GM12891 (cell line): ENCODE measurements at places on chromosomes 11 and 22.

- DNase-seq: no peak
These were observed 57.4 kb upstream of the BID start for GRCh38 chr22:17831501-17832251.

DNA sequence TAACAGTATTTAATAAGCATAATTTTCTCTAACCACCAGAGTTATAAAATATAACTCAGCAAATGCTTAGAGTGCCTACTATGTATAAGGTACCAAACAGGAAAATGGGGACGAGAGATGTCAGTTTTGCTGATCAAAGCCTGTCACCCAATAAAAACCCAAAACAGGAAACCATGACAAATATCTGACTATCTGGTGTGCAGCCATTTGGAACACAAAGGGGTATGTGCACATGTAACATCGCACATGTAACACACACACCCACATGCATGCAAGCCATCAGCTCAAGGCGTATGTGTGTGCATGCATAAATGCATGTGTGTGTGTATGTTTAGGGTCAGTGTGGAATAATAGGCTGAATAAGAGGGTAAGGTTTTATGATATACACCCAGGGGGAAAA lies 64.2 kb downstream of the PRR5L start:
- no peak for DNase-seq

DNA sequence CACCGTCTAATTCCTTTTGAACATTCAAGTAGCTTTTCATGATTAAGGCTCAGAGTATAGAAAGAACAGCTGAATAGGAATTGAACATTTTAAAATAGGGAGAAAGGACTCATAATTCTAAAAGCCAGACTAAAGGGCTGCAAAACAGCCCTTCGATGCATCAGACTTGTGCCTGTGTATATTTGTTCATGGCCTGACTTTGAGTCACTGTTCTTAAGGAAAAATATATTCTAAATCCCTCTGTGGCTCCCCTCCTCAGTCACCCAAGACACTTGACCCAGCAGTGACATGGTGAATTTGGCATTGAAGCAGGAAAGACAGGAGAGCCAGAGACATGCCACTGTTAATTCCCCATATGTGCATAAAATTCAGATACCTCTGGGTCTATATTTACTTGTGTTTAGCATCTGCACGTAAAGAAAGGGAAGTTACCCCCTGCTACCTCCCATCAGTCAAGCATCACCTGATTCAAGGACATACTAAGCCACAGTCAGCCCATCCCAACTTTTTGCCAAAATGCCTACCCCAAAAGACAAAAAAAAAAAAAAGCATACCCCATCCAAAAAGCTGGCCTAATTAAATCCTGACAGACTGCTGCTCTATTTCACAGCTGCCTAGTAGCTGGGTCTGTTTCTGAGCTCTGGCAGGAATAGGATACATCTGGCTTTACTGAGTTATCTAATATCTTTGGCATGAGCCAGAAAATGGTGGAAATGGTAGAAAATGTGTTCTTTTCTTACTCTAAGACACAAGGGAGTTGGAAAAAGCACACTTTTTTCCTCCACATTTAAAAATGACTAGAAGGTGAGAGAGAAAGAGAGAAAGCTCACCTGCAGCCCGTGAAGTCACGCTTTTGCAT lies 93.5 kb downstream of the COMMD9 start:
- no peak for DNase-seq

DNA sequence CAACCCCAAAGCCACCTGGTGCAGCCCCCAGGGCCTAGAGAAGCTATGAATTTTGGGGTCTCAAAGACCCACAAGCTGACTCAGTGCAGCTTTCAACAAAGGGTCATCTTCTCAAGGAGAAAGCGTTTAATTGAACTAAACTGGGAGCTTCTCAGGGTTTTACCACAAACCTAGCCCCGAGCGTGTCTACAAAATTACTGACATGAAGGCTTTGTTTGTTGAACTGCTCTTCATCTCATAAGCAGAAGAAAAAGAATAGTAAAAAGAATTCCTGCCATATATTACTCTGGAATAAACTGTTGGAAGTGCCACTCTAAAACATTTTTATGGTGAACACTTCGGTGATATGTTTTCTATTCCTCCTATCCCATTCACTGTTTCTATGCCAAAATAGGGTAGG lies 50.8 kb upstream of the INCENP start:
- DNase-seq: no peak

- no peak for DNase-seq
These were observed 67.1 kb downstream of the MYEOV start for GRCh38 chr11:69361048-69361447.

- DNase-seq: no peak
These were observed 2.0 kb upstream of the NRXN2 start for GRCh38 chr11:64724863-64725532.

GRCh38 chr22:49140911-49141665 lies 686.6 kb downstream of the BRD1 start:
- DNase-seq: no peak

DNA sequence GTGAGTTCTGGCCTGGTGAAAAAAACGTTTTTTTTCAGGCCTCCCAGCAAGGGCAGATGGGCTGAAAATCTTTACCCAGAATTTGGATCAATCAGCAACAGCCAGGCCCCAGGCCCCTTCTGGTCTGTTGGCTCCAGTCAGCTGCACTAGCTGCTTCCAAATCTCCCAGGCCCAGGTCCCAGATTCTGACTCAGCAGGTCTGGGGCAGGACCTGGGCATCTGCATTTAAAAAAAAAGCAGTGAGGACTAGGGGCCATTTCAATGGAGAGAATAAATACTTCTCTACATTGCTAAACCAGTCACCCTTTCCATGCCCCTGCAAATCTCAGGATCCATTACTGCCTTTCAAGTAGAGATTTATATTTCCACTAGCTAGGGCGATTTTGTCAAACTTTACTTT lies 4.3 kb downstream of the SLC15A3 start:
- DNase-seq: no peak

DNA sequence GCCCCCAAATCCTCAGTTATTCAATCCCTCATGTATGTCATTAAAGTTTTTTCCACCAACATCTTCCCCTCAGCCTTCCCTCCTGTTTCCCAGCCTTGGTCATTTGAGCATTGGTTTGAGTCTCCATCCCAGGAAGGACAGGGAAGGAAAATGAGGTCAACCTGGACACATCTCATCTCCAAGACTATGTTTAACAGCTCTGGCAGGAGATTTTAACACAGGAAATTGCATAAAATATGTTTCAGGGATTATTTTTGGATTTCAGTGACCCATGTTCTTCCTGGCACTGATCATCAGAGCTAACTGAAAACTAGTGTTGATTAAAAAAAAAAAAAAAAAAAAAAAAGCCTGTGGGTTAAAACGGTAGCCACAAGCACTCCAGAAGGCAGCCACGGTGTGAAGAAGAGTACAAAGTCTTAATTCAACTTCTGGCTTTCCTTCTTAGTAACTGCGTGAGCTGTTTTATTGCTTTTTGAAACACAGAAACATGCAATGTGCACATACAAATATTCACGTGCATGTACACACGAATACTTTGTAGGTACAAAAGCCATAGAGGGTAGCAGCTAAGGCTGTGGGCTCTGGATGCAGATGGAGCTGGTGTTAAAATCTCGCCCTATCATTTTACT lies 164.4 kb upstream of the DDI1 start:
- no peak for DNase-seq

DNA sequence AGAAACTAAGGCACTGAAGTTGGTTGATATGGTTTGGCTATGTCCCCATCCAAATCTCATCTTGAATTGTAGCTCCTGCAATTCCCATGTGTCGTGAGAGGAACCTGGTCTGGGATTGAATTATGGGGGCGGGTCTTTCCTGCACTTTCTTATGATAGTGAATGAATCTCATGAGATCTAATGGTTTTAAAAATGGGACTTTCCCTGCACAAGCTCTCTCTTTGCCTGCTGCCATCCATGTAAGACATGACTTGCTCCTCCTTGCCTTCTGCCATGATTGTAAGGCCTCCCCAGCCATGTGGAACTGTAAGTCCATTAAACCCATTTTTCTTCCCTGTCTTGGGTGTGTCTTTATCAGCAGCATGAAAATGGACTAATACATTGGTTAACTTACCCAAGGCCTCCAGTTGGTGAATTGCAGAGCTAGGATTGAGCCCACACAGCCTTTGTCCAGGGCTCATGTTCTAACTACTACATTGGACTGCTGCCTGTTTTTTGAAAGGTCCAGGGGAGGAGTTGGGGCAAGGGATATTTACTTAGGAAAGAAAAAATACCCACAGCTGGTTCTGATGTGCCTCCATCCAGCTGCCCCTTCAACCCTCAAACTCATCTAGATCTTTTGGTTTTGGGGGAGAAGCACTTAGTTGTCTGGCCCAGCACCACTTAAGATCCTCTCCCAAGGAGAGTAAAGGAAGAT lies 107.8 kb upstream of the NAV2 start:
- no peak for DNase-seq

DNA sequence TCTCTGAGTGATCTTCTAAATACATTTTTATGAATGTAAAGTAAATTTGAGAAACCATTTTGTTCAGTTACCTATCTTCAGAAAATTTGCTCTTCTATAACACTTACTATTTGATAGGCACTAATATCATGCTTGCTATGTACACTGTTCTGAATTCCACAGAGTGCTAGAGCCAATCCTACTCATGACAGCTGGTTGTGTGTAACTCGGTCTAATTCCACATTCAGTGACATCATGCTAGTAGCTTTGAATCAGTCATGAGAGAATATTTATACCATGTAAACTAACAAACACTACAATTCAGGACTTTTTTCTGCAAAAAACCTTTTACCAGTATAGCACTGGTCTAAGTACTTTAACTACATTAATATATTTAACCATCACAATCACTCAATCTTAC lies 902.9 kb downstream of the DLG2 start:
- DNase-seq: no peak

DNA sequence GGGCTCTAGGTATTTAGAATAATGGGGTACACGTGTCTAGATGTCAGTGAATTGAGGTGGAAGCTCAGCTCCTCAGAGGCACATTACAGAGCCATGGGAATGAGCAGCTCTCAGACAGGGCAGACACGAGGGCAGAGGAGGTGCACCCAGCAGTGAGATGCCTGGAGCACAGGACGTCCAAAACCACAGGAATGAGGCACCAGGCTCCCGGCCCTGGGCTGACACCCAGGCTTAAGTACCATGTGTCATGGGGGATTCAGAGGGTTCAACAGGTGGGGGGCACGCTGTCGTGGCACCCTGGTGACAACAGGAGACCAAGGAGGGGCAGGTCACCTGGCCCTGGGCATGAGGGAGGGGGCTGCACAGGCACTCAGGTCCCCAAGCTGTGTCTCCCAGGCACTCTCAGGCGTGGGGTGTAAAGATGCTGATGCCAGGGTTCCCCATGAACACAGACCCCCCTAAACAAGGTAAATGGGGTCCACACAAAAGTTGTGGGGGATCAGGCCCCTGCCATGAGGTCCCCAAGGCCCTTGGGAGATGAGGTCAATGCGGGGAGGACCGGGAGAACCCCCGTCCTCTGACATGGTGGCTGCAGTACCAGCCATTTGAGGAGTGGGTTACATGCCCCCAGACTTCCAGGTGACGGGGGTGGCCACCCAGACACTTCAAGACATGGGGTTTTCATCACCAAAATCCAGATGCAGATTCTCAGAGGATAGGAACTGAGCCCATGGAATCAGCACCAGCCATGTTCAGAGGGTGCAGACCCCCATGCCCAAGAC lies 5.6 kb upstream of the SYT8 start:
- no peak for DNase-seq

GRCh38 chr11:9717719-9718118 lies 53.8 kb downstream of the SWAP70 start:
- DNase-seq: no peak

- DNase-seq: no peak
These were observed 9.6 kb upstream of the RANBP1 start for GRCh38 chr22:20106205-20106848.

- peak; percentile 71 for DNase-seq
These were observed 69.2 kb downstream of the SCUBE1 start for GRCh38 chr22:43273902-43274484.

DNA sequence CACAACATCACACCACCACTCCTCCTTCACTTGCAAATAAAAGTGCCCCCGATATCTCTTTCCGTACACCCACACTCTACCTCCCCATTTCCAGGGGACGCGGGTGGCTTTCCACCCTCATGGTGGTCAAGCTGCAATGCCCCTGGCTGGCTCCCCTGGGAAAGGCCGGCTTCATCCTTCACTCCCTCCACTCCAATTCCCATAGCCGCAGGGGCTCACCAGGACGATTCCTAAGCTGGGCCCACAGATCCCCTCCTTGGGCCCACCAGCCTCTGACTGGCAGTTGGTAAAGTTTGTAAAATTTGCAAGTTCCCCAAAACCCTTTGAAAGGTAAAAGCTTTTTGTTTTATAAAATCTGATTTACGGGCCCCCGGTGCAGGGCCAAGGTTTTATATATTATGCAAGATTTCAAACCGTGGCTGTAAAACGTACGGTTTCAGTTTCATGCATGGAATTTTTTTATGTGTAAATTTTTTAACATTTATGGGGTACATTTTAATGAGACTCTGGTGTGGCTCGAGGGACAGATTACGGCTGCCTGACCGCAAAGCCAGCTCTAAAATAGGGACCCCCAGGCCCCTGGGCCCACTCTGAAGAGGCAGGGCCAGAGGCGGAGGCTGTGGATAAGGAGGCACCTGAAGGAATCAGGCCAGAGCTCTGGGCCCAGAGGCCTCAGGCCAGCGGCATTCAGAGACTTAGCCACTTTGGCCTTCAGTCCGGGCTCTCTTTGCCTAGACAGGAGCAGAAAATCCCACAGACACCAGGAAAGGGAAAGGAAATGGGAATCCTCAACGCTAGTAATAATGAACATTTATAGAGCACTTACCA lies 106.5 kb downstream of the FEZ1 start:
- DNase-seq: no peak

- DNase-seq: no peak
These were observed 78.3 kb downstream of the SLC17A6 start for GRCh38 chr11:22416462-22416861.

GRCh38 chr11:74318241-74318932 lies 6.9 kb upstream of the P4HA3 start:
- no peak for DNase-seq

DNA sequence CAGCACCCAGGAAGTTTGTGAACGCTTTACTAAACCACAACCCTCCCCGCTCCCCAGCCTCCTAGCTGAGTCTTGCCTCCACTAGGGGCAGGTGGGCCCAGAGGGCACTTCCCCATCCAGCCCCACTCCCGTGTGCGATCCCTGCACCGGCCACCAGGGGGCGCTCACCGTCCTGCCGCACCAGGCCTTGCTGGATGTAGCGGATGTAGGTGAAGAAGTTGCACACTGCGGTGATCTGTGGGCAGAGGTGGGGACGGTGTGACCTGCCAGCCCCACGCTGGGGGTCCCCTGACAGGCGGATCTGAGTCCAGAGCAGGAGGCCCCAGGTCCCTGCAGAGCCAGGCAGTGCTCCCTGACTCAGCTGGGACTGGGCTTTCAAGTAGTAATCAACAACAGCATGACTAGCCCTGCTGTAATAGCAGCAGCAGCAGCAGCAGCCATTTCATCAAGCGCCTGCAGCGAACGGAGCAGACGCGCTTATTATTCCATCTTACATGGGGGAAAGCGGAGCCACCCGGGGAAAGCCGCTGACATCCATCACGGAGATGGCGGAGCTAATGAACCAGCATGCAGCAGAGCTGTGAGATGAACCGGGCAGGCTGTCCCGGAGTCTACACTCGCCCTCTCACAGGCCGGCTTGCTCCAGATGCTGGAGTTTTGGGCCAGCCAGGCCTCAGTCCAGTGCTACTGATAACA lies 7.9 kb upstream of the FADS3 start:
- peak; percentile 99 for DNase-seq
